ENCODE measurements at places on chromosomes 5 and 9.

DNA sequence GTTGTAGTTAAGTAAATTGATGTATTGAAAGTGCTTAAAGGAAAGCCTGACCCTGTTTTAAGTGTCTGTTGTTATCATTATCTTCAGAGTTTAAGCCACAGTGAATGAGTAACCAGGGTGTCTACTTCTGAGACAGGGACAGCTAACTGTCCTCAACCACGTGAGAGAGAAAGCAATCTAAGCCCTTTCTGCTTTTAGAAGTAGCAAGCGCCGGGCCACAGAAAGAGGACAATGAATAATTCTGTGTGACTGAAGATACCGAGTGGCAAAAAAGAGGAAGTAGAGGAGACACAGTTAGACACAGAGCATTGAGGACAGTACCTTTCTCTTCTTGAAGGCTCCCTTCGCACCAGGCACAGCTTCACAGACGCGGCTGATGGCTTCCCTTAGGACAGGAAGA, 86.3 kb downstream of the S1PR3 start:
- no peak for DNase-seq

DNA sequence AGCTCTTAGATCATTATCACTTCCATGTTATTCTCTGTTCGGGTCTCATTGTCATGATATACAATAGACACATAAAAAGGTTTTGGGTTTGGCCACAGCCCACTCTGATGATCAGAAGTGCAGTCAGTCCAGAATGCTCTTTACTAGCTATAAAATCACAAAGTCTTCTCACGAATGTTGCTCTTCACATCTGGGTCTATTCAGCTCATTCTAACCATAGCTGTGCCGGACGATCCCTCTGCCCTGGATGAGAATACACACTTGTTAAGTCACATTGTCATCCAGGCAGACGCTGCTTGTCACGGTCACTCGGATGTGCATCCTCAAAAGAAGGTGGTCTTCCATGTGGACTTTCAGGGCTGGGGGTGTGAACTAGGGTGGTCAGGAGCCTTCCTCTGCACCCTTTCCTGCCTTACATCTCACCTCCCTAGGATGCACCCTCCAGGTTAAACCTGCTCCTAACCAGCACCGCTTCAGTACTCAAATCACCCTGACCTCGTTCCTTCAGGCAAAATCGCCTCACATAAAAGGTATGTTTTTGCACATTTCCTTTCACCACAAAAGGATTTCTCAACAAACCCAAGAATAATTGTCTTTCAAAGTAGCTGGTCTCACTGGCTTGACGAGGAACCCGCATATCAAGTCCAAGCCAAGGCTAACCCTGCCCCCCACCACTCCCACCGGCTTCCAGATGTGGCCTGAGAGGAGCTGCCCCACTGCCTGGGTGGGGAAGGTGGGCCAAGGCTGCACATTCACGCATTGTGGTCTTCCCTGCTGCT, 21.9 kb downstream of the ANKH start:
- DNase-seq: no peak

- no peak for DNase-seq
These were observed 335.3 kb downstream of the MARCHF11 start for GRCh38 chr5:15844253-15844652.

DNA sequence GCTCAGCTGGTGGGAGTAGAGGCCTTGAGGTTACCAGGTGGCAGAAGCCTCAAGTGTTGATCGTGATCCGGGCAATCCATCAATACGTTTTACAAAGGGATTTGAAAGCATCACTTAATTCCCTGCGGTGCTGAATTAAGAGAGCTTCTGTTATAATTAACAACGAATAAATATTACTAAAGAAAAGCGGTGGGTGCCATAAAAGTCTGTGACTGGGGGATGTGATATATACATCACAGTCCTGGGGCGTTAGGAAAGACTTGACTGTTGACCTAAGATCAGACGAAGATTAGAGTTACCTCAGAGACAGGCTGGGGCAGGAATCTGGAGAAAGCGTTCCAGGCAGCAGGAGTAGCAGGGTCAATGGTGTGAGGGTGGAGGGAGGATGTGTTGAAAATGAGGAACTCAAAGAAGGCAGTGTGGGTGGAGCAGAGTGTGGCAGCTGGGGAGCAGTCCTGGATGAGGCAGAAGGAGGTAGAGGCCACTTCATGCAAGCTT, 6.7 kb upstream of the C5orf63 start:
- DNase-seq: peak; percentile 89

DNA sequence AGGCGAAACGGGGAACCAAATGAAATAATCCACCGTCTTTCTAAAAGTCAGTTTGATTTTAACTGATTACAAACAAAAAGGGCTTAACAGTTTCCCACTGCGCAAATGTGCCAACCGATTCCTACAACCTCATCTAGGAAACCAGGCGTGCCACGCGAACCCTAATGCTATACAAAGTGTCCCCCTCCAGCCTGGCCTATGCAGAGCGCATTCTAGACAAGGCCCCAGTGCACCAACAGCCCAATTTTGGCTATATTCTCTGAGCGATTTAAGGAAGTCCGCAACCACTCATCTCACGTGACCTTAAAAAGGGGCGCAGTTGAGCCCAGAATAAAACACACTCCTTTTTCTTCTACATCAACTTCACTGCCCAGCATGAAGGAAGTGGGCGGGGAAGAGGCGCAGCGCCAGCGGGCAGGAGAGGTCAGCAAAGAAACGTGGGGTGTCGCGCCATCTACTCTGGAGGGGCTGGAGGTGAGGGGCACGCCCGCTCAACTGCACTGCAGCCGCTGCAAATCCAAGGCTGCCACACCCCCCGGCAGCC, 779 bp downstream of the FAM13B start:
- DNase-seq: no peak

DNA sequence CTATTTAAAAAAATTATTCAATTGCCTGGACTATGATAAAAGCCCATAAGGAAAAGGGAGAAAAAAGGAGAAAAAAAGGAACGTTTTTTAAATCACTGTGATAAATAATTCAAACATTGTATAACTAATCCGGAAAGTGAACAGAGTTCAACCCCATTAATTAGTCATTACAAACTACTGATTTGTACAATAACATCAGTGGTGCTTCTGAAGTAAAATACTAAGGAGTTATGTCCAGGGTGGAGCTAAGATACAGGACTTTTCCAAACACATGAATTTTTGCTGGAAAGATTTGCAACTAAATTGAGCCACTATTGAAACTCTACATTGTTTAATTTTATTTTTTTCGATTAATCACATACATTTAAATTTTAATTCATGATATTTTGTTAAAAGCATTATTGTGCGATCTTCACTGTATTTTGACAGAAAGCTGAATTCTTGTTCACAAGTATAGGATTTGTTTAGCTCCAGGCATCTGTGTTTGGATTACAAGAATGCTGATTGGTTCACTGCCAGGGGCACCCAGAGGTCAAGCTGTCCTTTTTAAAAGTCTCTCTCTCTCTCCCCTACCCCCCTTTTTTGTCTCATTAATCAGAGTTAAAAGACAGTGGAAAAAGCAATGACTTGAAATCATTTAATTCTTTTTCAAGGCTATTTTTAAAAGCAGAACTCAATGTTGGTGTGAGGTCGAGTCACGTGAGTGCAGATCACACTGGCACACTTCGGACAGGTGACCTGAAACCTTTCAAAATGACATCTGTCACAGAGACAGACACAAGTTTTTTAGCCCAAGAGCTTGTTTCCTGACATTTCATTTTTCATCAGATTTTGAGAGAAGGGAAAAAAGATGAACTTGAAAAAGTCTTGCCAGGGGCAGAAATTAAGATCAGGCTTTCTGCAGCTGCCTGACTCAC, 387.3 kb downstream of the NR2F1-AS1 start:
- DNase-seq: no peak

- DNase-seq: no peak
These were observed 78.3 kb upstream of the POU5F2 start for GRCh38 chr5:93819668-93820067.

DNA sequence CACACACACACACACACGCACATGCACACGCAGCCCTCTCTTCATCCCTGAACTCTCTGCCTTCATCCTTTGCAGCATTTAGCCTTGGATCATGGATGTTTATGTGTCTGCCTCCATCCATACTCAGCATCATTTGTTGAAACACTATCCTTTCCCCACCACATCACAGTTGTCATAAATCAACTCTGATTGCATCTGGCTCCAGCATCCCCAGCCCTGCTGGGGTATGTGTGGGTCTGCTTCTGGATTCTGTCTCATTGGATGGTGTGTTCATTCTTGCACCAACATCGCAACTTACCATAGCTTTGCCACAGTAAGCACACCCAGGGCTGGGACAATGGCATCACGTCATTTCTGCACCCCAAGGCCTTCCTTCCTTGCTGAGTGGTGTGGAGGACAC, 175.4 kb downstream of the RGS3 start:
- DNase-seq: no peak

GRCh38 chr5:30502277-30502676, 691.2 kb upstream of the CDH6 start:
- no peak for DNase-seq

DNA sequence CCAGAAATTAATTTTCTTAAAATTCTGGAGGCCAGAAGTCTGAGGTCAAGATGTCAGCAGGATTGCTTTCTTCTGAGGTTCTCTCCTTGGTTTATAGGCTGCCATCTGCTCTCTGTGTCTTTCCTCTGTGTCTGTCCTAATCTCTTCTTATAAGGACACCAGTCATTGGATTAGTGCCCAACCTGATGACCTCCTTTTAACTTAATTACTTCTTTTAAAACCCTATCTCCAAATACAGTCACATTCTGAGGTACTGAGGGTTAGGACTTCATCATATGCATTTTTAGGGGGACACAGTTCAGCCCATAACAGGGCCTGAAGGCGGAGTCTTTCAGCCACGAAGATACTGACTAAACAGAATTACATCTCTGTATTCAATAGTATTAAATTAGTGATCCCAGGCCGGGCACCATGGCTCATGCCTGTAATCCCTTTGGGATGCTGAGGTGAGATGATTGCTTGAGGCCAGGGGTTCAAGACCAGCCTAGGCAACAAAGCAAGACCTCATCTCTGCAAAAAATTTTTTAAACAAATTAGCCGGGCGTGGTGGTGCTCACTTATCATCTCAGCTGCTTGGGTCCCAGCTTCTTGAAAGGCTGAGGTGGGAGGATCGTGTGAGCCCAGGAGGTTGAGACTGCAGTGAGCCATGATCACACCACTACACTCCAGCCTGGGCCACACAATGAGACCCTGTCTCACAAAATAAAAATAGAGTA, 5.9 kb upstream of the RPS6 start:
- peak; percentile 76 for DNase-seq

DNA sequence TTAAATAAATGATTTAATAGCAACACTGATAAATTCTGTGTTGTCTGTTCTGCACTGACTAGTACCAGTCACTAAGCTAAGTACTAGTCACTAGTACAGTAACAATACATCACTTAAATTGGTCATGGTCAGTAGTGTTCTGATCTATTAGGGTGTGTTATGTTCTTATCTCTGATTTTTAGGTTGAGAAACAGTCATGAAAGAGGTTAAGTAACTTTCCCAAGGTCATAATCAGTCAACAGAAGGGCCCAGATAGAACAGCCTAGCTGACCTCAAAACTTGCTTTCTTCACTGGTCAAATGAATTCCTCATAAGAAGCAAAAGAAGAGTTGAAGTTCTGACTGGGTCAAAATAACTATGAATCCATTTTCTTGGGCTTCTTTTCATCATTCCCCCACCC, 1492.7 kb downstream of the MAT2B start:
- DNase-seq: no peak

GRCh38 chr5:159478950-159479349, 148.7 kb upstream of the IL12B start:
- DNase-seq: no peak

- peak; percentile 88 for DNase-seq
These were observed 32.6 kb upstream of the EGFL7 start for GRCh38 chr9:136629879-136630661.

- DNase-seq: no peak
These were observed 1189.4 kb downstream of the EFNA5 start for GRCh38 chr5:106481374-106481773.

- DNase-seq: no peak
These were observed 395.9 kb downstream of the SEMA5A start for GRCh38 chr5:9149988-9150387.

- DNase-seq: no peak
These were observed 418.0 kb downstream of the CETN3 start for GRCh38 chr5:89991592-89991991.

DNA sequence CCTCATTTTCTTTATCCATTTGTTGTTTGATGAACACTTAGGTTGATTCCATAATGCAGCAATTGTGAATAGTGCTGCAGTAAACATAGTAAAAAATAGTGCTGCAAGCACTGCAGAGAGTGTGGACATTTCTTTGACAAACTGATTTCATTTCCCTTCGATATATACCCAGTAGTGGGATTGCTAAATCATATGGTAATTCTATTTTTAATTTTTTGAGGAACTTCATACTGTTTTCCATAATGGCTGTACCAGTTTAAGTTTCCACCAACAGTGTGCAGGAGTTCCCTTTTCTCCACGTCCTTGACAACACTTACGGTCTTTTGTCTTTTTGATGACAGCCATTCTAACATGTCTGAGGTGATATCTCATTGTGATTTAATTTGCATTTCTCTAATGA, 138.2 kb upstream of the PLPPR1 start:
- no peak for DNase-seq

DNA sequence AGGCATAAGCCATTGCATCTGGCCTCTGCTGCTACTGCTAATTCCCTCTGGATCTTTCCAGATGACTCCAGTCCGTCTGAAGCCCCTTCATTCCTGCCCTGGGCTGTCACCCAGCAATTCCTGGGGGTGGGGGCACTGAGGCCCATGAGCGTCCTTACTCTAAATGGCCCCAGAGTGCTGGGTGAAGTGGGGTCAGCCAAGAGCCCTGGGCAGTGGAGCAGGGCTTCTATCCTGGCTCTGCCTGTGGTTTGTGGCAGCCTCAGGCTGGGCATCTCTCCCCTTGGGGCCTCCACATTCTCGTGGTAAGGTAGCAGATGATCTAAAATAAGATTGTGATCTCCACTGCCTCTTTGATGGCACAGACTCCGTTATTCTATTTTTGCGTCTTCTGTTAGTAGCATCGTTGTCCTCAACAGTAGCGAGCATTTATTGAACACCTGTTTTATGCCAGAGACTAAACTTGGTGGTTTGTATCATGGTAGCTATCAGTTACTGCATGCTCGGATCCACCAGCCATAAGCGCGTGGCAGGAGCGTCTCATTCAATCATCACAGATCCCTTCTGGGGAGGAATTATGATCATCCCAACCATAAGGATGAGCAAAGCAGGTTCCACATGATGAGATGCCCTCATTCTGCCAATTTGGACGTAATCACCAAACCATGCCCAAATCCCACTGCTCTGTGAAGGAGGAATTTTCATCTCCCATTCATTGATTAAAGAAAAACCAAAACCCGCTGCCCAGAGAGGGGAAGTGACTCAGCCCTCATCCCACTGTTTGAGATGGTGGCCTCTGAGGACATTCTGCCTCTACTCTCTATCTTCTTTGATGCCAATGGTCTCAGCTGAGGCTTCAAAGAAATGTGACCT, 21.9 kb upstream of the DUSP1 start:
- DNase-seq: peak; percentile 55

- no peak for DNase-seq
These were observed 193.0 kb upstream of the ADAMTS16 start for GRCh38 chr5:4947106-4947505.

GRCh38 chr9:122846371-122846940, 18.1 kb upstream of the PDCL start:
- no peak for DNase-seq

- DNase-seq: peak; percentile 29
These were observed 29.7 kb upstream of the CER1 start for GRCh38 chr9:14752271-14752670.

All from WERI-Rb-1 (cell line).